ENCODE measurements at places on chromosomes 13 and 19.
A peak's percentile ranks its signal among the peaks of the same experiment; 100 is the strongest.

GRCh38 chr19:48340995-48341394 is 15.6 kb downstream of the EMP3 start:
- DNase-seq: no peak

DNA sequence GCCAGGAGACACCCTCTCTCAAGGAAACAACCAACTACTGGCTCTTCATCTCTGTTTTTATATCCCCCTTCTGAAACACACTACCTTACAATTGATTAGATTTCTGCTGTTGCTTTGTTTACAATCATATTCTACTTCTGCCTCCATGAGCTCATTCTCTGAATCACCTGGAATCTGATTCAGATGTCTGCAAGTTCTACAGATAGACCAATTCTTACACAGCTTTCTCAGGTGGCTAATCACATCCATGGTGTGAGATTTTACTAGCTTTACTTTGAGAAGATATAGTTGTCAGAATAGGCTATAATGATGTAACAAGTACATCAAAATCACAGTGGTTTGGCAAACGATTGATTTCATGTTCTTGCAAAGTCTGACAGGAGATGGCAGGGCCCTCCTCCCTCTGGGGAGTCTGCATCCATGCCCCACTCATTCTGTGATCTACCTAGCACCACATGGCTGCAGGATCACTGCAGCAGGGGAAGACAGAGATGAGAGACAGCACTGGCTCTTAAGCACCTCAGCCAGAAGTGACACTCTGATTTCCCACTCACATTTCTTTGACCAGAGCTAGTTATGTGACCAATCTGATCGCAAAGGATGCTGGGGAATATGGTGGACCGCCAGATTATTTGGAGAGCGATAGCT is 243.7 kb downstream of the FOXO1 start:
- no peak for DNase-seq

- DNase-seq: no peak
Measured at GRCh38 chr13:37293295-37293694, 187.8 kb upstream of the CSNK1A1L start.

GRCh38 chr19:14478113-14478545 is 3.0 kb upstream of the PTGER1 start:
- DNase-seq: no peak

DNA sequence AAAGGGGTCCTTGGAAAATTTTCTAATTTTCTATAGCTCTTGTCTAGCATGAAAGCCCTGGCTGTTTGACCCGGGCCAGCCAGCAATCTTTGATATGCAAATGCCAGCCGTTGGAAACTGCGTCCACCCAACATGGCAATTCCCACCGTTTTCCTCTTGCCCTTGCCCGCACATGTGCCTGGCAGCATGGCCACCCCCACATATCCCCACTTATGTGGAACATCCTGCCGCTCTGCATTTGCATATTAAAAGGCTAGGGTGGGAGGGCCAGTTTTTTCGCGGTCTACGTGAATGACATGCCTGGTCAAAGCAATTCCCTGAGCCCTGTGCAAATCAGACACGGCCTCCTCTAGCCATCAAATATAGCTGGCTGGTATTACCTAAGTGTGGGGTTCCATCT is 110.3 kb upstream of the TDRD3 start:
- DNase-seq: no peak

GRCh38 chr13:78620936-78621470 is 17.7 kb upstream of the POU4F1 start:
- DNase-seq: no peak

- no peak for DNase-seq
Measured at GRCh38 chr19:38953677-38954076, 21.9 kb downstream of the FBXO17 start.

DNA sequence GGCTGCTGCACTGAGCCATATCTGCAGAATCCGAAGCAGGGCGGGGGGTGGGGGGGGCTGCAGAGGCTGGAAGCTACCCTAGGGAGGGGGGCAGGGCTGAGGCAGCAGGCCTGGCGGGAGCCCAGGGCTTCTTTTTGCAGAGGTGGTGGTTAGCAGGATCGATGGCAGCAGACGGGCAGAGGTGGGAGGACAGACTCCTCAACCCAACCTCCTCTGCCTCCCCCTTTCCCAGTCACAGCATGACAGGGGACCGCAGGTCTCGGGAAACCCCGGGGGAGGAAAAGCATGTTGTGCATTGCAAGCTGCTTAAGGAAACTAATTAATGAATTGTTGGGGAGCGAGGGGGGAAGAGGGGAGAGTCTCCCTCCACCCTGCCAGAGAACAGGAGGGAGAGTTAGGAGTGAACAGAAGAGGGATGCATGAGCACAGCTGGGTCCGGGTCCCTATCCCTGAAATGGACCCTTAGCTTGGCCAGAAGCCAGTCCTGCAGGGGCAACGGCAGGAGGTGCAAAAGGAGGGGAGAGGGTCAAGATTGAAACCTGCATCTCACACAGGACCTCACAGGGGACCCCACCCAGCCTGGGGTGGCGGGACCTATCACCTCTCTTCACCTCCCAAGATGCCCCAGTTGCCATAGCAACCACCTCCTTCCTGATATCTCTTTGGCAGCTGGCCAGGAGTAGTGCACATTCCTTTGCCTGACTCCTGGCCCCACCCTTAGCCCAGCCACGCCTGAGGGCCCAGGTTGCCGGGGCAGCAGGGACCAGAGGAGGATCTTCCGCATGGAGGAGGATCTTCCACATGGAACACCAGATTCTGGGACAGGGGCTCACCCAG is 1.8 kb downstream of the FXYD7 start:
- no peak for DNase-seq

- DNase-seq: no peak
Measured at GRCh38 chr13:32624441-32624840, 38.2 kb downstream of the PDS5B start.

- DNase-seq: no peak
Measured at GRCh38 chr13:49466292-49466838, 22.3 kb downstream of the SETDB2 start.

- no peak for DNase-seq
Measured at GRCh38 chr13:34507630-34508029, 434.4 kb upstream of the NBEA start.

GRCh38 chr13:24328145-24328544 is 18.8 kb downstream of the C1QTNF9 start:
- DNase-seq: no peak

GRCh38 chr13:93377196-93377595 is 150.6 kb downstream of the GPC6 start:
- no peak for DNase-seq

DNA sequence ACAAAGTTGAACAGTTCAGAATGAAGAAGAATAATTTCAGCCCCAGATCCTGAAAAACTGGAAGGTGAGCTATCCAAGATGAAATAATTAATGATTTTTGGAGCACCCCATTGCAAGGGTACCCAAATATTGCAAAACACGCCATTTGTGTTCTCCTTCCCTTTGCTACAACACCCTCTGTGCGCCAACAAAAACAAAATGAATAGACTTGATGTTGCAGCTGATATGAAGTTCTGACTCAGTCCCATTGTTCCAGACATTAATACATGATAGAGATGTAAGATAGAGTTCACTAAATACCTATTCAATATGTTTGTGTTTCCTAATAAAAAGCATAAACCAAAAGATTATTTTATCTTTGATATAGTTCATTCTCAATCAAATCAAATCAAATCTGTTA is 287.5 kb upstream of the SOX21 start:
- DNase-seq: no peak

- DNase-seq: no peak
Measured at GRCh38 chr19:56837004-56837403, 3.5 kb downstream of the PEG3 start.

DNA sequence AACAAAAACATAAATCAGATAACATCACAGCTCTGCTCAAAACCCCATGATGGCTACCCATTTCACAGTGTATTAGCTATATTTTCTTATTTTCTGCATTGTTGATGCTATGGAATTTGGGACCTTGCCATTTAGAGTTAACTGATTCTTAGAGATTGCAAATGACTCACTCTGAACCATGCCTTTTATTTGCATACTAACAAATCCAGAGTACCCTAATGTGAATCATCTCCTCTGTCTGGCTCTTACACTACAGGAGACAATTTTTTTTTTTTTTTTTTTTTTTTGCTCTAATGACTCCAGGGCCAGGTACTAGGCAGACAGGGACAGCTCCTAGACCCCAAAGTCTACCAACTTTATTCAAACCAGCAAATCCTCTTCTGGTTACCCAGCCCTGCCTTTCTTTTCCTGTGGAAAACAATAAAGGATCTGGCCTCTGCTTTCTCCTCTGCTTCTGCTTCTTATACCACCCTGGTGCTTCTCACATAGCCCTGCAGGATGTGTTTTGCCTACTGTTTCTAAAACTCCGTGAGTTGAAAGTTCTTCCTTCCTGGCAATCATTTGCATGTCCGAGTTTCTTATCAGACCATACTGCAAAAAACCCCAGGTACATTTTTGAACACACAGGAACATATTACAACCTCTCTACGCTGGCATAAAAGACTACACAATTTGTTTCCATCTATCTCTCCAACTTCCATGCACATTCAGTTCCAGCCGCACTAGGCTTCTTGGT is 10.6 kb upstream of the ZNF460 start:
- no peak for DNase-seq

DNA sequence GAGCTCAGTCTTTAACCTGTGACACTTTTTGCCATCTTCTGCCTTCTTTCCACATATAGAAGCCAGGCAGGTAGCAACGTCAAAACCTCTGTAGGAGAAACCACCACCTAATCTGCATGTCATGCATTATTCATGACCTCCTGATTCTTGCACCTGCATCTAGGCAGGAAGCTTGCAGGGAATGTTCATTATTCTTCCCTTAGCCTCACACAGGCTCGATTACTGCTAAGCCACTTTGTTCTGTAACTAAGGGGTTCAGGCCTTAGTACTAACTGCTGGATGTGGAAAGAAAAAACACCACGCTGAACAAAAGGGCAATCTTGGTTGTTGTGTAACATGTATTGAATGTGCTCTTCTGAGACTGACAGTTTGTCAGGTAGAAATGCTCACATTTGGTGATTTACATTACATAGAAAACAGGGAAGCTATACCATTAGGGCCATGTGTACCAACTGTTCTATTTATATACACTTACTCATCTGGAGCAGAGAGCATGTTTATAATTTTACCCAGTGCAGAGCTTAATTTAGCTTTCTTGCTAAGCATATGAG is 366.9 kb downstream of the KLF12 start:
- no peak for DNase-seq

GRCh38 chr19:27922970-27923369 is 1290.0 kb downstream of the UQCRFS1 start:
- no peak for DNase-seq

- DNase-seq: peak; percentile 84
Measured at GRCh38 chr19:44689290-44690130, 9.4 kb upstream of the CEACAM16 start.

- no peak for DNase-seq
Measured at GRCh38 chr13:72166102-72166650, 299.2 kb upstream of the DACH1 start.

- DNase-seq: no peak
Measured at GRCh38 chr13:32845952-32846950, 170.0 kb upstream of the KL start.

DNA sequence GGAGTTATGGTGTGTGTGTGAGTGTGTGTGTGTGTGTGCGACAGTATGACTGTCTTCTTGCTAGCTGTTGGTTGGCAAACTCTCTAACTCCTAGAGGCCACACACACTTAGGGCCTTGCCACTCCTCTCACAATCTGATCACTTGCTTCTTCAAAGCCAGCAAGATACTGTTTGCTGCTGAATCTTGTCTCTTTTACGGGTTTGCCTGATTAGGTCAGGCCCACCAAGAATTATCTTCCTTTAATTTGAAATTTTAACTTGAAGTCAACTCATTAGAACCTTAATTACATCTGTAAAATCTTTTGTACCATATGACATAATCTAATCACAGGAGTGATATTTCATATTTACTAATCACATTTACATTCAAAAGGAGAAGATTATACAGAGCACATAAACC is 359.2 kb upstream of the SGCG start:
- no peak for DNase-seq

GRCh38 chr19:56538254-56538760 is 441 bp upstream of the ZFP28 start:
- DNase-seq: peak; percentile 93

DNA sequence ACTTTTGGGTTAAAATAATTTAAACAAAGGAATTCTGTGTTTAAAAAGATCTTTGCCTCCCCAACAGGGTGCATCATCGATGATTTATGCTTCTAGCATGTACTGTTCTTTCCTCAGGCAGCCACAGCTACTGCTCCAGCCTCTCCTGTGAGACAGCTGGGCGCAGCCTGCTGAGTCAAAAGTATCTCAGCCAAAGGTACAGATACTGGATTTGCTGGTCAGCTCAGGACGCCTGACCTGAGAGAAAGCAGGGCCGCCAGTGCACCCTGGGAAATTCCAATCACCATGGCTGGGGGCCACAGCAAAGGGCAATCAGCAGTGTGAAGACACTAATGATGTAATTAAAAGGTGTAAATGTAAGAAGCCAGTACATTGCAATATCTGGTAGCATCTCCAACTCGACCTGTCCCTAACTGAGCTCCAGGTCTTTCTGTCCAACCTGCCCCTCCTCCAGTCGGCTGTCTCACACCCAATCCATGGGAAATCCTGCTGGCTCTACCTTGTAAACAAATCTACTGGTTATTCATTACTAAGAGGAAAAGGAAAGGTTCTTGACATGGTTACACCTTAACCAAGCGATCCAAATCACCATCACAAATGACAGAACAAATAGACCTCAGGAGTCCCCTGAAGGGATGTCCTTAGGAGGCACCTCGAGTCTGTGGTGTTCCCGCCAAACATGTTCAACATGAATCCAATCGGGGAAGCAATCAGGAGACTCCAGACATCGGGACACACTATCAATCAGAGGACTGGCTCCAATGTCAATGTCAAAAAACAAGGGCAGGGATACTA is 7.3 kb downstream of the OPA3 start:
- no peak for DNase-seq

DNA sequence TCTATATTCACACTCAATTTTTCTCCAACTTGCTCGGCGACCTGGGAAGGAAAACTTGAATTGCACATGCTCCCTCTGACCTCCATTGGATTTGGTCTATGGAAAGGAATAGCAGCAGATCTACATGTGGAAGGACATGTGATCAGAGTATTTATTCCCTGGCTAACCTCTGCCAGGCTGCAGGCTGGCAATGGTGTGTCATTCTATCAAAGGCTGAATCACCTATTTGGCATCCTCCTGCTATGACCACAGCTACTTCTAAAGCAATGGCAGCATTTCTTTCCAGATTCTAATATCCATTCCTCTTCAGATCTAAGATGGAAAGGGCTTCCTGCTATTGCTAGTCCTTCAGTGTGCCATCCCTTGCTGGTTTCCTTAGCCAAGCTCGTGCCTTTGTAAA is 144.3 kb upstream of the FREM2 start:
- no peak for DNase-seq

- DNase-seq: no peak
Measured at GRCh38 chr13:40391788-40392187, 274.7 kb downstream of the FOXO1 start.
